ENCODE measurements at places on chromosomes 11 and 22.

DNA sequence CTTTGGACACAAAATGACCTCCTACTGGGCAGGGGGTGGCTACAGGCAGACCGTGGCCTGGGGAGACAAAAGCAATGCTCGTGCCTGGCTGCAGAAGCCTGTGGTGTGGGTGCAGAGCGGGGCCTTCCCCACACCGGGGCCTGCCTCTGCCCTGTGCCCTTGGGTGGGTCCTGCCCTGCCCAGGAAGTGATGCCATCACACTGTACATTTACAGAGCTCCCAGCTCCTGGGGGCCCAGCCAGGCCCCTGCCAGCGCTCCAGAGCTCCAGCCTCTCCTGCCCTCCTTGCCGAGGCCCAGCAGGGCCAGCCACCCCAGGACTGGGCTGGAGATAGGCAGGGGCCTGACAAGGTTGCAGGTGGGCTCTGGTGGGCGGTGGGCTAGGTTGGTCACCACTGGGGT lies 40.1 kb downstream of the MUC5B start:
- no peak for DNase-seq

DNA sequence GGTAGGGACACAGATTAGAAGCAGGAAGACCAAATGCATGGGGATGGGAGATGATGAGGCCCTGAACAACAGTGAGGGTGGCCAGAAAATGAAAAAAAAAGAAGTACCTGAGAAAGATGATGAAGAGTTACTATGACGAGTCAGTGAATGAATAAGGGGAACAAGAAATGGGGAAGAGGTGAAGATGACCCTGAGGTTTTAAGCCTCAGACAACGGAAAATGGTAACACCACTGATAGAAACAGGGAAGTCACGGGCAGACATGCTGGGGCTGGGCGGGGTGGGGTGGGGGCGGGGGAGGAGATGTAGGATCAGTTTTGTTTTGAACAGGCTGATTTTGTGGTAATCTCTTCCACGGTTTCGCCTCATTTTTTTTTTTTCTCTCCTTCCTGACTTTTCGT lies 205.1 kb upstream of the CADM1 start:
- DNase-seq = no peak

- no peak for DNase-seq
Measured at GRCh38 chr11:122154227-122154626, 38.2 kb upstream of the BLID start.

DNA sequence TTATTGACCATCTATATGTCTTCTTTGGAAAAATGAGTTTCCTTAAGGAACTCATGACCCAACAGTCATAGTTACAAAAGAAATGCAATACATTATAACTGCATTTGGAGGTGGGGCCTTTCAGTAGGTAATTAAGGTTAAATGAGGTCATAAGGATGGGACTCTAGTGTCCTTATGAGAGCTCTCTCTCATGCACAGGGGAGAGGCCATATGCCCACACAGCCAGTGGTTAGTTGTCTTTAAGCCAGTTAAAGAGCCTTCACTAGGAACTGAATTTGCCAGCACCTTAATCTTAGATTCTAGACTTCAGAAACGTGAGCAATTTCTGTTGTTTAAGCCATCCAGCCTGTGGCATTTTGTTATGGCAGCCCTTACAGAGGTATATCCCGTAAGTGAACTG lies 27.3 kb downstream of the INTS4 start:
- no peak for DNase-seq
